T-helper 2 cell treated with Interferon-gamma antibody and Interleukin-4, amounts not matched to agents 100 ng/mL and 5 ng/mL, for 36 hours (primary cell): ENCODE measurements at places on chromosomes 13 and 19. TPM values are rescaled to one million over a fixed set of nuclear protein-coding genes. Genes with fewer than 3 reads are reported as not detected.

LRRC25 gene
- total RNA-seq, result not detected in 2 replicates

SYDE1 gene
- 0.41 and 0.55 TPM in 2 replicates for total RNA-seq

PPP1R12C gene
- 132 and 136 TPM in 2 replicates for total RNA-seq

TRPC4 gene
- not detected in 2 replicates for total RNA-seq
